Astrocyte of the cerebellum (primary cell): ENCODE measurements at places on chromosomes 6 and 20.

- DNase-seq: no peak
These were observed 20.6 kb downstream of the KCNQ5 start for GRCh38 chr6:72642435-72642834.

- DNase-seq: no peak
These were observed 62.5 kb upstream of the TMEM170B start for GRCh38 chr6:11475016-11475415.

DNA sequence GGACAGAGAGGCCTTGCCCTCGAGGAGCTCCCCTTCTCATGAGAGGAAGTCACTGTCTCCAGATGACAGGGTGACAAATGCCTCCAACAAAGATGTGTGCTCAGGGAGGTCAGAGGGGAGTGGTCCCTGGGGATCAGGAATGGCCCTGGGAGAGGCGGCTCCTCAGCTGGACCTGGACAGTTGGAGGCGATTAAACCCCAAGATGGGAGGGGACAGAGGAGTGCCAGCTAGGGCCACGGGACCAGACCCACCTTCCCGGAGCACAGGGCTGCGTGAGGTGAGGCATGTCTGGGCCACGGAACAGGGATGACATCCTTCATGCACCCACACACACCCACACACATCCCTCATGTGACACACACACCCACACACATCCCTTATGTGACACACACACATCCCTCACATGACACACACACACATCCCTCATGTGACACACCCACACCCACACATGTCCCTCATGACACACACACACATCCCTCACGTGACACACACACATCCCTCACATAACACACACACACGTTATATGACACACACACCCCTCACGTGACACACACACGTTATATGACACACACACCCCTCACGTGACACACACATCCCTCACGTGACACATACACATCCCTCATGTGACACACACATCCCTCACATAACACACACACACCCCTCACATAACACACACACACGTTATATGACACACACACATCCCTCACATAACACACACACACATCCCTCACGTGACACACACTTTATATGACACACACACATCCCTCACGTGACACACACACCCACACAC lies 57.4 kb upstream of the SLCO4A1 start:
- DNase-seq: no peak

GRCh38 chr6:63814459-63814858 lies 178.9 kb downstream of the PHF3 start:
- DNase-seq: no peak

DNA sequence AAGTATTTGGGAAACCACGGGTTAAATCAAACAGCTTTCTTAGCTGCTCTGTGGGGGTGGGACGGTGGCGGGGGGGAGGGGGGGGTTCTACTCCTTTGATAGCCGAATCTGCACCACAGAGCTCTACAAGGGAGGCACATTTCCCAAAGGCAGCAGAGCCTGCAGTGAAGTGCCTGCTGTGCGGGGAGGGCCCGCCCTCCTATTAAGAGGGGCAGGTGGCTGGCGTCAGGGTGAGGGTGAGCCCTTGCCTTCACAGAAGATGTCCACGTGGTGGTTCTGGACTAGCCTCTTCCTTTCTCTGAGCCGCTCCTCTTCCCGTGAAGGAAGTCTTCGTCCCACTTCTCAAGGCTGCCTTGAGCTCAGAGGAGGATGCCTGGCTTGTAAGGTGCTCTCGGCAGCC lies 174.9 kb upstream of the THBS2 start:
- no peak for DNase-seq

DNA sequence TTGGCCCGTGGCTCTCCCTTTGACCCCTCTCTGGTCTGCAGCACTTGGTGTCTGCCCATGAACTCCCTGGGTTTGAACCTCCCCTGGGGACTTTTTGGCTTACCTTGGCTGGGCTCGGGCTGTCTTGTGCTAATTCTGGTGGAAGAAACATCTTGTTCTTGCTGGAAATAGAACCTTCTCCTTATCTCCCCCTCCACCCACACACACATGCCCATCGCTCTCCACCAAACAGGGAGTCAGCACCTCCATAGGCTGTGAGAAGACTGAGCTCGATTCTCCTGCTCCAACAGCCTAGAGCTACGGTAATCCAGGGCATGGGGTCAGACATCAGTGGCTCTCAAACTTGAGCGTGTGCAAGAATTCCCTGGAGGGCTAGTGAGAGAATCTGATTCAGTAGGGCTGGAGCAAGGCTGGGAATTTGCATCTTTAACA lies 114.4 kb upstream of the SLC22A23 start:
- no peak for DNase-seq

GRCh38 chr6:21764989-21765388 lies 171.4 kb downstream of the SOX4 start:
- no peak for DNase-seq

DNA sequence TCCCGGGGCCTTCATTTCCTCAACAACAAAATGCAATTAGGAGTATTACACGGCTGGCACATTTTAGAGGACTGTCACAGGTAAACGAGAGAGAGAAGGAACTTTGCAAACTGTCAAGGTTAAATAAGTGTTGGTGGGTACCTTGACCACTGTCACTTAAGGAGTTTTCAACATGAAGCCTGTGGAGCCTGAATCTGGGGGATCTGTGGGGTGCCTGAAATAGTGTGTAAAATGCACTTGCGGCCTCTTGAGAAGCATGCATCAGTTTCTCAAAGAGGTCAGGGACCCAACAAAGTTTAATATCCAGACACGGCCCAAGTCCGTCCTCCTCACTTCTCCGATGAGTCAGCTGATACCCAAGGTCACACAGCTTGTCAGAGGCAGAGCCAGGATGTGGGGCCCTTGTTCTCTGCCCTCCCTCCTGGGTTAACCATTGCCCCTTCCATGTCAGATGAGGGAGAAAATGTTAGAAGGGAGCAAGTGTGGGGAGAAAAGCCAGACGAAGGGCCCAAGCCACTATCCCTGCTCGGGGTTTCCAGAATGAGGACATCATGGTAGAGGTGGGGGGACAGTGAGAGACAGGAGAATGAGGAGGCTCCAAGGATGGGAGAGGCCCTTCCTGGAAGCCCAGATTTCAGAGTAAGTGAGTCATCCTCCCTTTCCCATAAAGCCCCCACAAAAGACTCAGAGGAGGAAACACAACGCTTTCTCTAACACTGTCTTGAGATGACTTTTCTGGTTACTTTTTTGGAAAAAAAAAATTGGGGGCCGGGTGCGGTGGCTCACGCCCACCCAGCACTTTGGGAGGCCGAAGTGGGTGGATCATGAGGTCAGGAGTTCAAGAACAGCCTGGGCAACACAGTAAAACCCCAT lies 42.2 kb downstream of the C6orf132 start:
- no peak for DNase-seq

DNA sequence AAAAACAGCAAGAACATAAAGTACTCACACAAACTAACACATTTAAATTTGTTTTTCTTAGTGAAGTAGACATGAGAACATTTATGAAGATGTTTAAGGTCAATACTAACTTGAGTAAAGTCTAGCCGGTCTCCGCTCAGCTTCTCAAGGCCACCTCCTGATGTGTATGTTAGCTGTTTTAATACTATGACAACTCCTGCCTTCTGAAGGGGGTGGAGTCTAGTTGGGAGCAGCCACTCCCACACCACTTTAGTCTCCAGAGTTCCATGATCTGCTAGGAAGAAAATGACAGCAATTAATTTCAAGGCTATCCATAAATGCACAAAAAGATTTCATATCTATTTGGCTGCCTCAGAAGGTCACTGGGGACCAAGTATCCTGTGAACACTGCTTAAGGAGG lies at the start of gene GSTA3:
Gene GSTA3 (minus strand): TSS at position 168 of the 400 bp plus-strand sequence. CDS start 3,864 bp downstream, outside the sequence.
- no peak for DNase-seq

GRCh38 chr20:43755390-43755789 lies 28.6 kb upstream of the GTSF1L start:
- DNase-seq: no peak
